ENCODE measurements at places on chromosomes 16 and 17.

DNA sequence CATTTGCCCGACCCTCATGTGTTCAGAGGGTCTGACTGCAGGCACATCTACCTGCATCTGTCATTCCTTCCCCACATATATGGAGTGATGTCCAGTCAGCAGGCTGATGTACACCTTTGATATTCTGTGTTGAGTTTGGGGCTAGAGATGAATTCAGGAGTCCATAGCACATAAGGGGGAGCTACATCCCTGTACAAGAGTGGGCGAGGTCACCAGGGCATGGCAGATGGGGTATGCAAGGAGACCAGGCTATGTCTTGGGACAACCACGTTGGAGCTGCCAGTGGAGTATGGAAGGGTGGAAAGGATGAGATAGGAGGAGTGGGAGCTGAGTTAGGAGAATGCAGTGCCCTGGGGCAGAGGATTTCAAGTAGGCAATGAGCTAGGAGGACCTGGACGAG, 15.0 kb downstream of the SMPD3 start:
- no peak for DNase-seq

- no peak for DNase-seq
Measured at GRCh38 chr17:37194208-37194607, 181.6 kb upstream of the C17orf78 start.

- DNase-seq: no peak
Measured at GRCh38 chr16:27245276-27246172, 23.0 kb downstream of the NSMCE1 start.

DNA sequence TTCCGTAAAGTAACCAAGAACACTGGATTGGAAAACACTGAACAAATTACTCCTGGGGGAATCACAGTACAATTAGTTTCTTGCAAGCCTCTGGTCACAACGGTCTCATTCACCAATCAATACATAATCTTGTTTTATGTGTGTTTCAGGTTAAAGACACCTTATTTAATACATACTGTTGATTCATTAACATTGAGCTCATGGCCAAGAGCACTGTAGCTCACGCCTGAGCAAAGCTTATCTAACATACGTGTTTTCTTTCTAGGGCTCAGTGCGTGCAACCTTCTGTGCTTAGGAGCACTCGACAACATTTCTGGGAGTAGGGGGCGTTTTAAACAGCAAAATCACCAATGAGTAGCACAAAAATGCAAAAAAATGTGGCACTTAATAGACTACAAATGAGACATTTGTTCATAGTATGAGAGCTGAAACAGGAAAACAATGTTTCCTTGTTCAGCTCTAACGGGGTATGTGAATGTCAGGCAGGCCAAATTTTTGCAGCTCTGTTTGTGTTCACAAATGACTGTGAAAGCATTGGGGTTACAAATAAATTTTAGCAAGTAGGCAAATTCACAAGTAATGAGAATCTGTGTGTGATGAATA, 206.2 kb downstream of the CNTNAP4 start:
- no peak for DNase-seq

DNA sequence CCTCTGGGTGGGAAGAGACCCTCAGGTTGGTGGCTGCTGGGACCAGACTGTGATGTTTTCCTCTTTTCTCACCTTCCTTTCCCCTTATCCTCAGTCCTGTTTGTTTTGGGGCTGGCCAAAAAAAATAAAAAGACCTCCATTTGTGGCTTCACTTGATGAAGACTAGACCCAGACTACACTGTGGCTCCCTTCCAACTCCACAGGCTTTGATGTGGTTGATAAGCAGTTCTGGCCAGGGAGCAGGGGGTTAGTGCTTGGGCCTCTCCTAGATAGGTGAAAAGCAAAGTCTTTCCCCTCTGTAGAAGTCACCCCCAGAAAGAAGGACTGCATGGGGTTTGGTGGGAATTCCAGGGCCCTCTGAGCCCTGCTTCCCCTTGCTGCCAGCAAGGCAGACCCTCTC, 11.2 kb upstream of the ADAM11 start:
- DNase-seq: no peak

DNA sequence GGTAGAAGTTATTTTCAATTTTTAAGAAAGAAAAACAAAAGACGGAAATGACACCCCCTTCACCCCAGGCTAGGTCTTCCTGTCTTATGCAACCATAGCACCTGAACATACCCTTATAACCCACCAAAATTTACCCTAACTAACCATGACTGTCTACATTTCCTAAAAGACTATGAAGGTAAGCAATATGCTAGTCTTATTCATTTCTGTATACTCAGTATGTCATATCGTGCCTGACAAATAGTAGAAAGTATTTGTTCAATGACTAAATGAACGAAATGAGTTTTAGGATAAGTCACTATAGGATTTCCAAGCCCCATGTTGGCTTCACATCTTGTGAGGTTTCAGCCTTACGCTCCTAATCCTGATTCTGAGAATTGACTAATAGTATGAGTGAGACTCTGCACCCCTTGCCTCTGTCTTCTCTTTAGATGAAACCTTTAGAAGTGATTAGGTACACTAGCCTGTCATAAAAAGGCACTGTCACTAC, 6.5 kb downstream of the ADAT1 start:
- no peak for DNase-seq

DNA sequence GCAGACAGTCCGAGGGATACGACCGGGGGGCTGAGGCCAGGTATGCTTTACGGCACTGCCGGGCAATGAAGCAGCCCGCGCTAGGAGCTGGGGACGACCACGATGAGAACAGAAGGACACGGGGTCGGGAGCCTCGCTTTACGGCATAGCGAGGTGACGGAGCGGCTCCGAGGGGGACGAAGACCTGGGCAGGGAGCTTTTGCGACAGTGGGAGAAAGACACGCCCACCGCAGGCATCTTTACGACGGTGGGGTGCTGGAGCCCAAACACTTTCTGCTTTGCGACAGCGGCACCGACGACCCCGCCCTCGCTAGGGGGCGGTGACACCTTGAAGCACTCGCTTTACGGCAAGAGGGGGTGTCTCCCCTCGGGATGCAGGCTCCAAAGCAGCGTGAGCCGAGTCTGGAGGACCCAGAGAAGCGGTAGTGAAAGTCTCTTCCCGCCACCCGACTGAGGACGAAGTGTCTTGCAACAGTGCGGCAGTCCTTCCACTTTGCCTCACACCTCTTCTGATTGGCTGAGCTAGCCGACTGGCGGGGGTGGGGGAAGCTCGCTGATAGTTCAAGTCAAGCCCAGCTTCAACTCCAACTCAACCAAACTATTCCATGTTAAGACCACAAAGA, 350 bp upstream of the NEURL4 start:
- DNase-seq: peak; percentile 91

DNA sequence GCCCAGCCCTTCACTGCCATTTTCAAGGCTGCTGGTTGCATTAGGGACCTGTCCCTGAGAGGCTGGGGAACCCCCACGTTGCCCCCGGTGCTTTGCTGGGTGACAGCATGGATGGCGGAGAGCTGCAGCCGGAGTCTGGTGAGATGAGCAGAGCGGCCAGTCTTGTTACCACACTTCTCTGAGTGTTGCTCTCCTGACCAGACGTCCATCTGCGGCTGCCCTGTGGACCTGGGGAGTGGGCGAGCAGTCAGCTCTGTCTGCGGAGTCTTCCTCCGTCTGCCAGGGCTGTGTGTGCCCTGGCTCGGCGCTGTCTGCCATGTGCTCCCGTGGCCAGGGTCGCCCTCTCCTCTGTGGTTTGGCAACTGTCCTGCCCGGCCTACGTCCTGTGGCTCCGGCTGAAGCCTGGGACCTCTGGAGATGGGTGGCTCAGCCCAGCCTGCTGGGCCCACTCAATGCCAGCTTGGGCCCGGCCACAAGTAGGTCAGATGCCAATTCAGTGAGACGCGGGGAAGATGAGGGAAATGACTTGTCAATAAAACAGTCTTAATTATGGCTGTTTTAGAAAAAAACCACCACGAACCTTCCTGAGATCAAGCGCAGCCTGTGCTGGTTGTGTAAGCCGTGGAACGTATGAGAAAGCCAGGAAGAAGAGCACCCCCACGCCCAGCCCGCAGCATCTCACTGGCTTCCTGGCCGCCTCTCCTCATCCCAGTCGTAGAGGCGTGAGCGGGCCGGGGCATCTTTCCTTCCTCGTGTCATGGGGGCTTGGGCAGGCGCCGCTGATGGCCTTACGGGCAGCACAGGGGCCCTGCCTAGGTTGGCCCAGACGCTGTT, 7.9 kb downstream of the KCTD5 start:
- DNase-seq: no peak

GRCh38 chr17:19933628-19934027, 44.0 kb downstream of the AKAP10 start:
- DNase-seq: no peak
